ENCODE measurements at places on chromosomes 6 and 20.

DNA sequence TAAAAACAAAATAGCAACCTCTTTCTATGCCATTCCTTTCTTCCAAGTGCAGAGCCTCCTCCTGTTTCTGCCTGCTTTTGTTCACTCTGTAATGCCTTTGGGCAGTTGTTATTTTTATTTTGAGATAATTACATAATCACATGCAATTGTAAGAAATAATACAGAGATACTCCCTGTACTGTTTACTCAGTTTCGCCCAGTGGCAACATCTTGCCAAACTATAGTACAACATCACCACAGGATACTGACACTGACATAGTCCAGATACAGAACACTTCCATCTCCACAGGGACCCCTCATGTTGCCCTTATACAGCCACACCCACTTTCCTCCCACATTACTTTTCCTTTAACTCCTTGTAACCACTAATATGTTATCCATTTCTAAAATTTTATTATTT, 59.7 kb downstream of the BANF2 start:
- DNase-seq: no peak

GRCh38 chr20:33914919-33915318, 78.8 kb upstream of the RALY start:
- DNase-seq: no peak

DNA sequence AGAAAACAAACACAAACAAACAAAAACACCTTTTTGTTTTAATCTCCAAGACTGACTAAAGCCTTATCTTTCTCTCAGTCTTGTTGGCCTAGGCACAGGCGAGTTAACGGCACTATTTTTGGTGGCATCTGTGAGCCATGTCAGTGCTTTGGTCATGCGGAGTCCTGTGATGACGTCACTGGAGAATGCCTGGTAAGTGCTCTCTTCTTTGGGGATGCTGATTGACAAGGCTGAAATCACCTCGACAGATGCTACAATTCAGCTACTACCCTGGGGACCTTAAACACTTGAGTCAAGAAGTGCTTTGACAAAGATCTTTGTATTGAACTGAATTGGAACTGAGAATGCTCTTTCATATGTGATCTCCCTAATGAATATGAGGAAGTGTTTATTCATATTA, 384.1 kb downstream of the LAMA2 start:
- DNase-seq: no peak

GRCh38 chr6:63805808-63806572, 170.4 kb downstream of the PHF3 start:
- no peak for DNase-seq

- no peak for DNase-seq
Observed at GRCh38 chr6:155067956-155068615, 73.0 kb downstream of the TIAM2 start.

GRCh38 chr20:9075264-9076095, 6.6 kb downstream of the PLCB4 start:
- DNase-seq: no peak
